GM03348 (cell line): ENCODE measurements at places on chromosomes 16 and 17.
A peak's percentile ranks its signal among the peaks of the same experiment; 100 is the strongest.

DNA sequence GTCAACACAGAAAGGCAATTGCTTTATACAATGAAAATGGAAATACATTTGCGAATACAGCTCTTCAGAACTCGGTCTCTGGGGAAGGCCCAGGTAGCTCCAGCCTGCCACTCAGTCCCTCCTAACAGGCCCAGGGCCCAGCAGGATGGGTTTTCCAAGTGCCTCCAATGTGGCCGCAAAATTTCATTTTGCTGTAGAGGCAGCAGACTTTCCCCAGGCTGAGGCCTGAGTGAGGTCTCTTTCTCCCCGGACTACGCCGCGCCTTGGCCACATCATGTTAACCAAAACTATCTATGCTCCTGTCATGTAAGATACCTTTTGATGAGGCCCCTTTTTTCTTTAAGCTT is 606.0 kb upstream of the SALL1 start:
- DNase-seq: no peak

GRCh38 chr17:50203604-50204345 is 2.3 kb upstream of the COL1A1 start:
- peak; percentile 90 for DNase-seq

DNA sequence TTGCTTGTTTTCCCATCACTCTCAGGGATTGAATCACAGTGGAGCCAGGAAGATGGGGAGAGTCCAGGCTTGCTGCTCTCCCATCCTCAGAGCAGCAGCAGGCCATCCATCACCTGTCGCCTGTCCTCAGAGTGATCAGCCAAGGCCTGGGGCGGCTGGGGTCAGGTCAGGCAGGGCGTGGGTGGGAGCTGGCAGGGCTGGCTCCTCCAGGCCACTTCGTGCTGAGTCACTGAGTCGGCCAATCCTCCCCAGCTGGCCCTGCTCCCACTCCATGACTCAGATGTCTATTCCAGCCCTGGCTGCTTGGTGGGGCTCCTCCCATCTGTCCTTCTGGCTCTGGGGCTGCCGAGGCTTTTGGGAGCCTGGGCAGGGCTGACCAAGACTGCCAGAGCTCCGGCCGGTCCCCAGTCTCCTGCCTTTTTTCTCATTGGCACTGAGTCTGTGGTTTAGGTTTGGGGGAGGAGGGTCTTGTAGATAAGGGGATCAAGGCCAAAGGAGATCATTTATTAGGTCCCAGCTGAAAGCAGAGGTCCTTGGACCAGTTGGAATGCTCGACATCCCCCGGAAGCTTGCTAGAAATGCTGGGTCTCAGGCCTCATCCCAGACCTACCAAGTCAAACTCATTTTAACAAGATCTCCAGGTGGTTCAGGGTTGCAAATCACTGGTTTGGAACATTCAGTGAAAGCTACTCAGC is 72.7 kb downstream of the ABCC1 start:
- peak; percentile 97 for DNase-seq

GRCh38 chr17:30344283-30345088 is 10.6 kb upstream of the TMIGD1 start:
- DNase-seq: peak; percentile 36

DNA sequence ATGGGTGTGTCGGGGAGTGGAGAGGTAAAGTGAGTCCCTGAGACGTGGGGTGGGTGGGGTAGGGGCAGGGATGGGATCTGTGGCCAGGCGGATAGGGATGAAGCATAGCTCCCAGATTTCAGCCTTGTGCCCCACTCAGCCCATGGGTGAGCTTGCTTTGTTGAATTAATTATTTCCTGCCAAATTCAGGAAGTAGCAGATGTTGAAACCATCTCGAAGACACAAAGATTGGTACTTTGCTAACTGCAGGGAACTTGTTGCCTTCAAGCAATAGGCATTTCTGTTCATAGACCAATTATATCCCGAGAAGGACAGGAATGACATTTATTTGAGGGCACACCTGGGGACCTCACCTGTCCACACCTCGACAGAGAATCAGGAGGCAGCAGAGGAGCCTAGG is 11.0 kb upstream of the C16orf74 start:
- DNase-seq: no peak

DNA sequence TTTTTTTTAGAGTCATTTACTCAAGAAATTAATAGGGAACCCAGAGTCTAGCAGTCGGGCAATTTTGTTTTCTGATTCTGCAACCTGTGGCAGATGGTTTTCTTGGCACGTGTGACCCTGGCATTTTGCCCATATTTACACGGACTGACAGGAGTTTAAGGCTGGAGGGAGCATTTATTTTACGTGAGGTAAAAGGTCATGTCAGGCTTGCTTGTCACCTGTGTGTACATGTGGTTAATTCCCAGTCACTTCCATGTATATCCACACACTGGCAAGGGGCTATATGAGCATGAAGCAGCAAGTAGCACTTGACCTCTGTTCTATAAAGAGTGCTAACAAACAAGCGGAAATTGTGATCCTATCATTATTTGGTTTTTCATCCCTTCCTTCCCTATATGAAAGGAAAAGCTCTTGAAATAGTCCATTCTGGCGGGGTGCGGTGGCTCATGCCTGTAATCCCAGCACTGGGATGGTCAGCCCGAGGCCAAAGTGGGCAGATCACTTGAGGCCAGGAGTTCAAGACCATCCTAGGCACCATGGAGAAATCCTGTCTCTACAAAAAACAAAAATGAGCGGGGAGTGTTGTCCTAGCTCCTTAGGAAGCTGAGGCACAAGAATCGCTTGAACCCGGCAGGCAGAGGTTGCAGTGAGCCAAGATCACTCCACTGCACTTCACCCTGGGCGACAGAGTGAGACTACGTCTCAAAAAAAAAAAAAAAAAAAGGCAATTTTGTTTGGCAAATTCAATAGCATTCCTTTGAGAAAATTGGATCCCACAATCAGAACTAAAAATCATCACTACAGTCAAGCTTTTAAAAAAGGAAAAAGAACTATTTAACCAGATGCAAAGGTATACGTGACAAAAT is 2.1 kb downstream of the SPAG9 start:
- no peak for DNase-seq

GRCh38 chr16:3182608-3183444 is 5.2 kb upstream of the OR1F1 start:
- DNase-seq: peak; percentile 76

GRCh38 chr16:9706217-9706836 is 475.9 kb downstream of the GRIN2A start:
- DNase-seq: no peak

- no peak for DNase-seq
Measured at GRCh38 chr17:44374306-44375195, 10.9 kb upstream of the FAM171A2 start.

DNA sequence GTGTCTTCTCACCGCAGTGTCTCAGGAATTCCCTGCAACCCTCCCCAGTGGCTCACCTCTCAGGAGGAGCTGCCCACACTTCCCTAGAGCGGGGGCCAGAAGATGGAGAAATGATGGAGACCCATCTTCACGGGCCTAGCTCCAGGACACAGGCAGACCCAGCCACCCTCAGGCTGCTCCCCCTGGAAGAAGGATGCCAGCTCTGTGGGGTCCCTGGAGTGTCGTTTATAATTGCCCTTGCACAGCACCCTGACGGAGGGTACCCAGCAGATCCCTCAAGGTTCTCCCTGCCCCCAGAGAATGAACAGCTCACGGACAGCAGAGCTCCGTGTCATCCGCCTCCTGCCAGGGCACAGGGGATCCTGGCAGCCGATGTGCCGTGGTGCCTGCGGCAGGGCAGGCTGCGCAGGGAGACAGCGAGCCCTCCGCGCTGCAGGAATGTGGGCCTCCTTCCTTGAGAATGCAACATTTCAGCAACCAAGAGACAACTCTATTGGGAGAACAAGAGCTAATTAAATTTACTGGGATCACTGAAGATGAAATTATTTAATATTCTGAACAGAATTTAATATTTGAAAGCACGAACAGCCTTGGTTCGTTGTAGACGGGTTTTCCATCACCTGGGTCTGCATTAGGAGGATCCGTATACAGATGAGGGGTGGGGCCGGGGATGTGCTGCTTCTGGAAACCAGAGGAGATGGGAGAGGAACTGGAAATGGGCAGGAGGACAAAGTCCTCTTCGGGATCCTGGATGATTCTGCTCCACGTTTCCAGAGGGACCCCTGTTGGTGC is 21.0 kb upstream of the RBFOX3 start:
- DNase-seq: no peak
